ENCODE measurements at places on chromosomes 2 and 18.

GRCh38 chr2:27897717-27898116 is 7.2 kb downstream of the BABAM2 start:
- DNase-seq: no peak

GRCh38 chr18:22136395-22136794 is 33.0 kb upstream of the GATA6 start:
- DNase-seq: no peak

DNA sequence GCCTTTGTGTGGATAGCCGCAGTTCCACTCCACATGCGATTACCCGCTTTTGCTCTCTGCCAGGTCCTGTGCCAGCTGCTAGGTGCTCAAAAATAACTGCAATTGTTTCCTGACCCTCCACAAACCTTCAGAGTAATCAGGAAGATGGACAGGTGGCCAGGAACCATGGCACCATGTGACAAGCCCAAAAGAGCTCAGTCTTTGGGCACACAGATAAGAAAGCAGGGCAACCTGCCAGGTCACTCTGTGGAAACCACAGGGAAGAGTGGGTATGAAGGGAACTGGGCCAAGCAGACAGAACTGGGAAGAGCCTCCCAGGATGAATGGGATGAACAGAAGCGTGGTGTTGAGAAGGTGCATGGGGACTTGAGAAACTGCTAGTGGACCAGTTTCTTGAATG is 79.4 kb upstream of the AGAP1 start:
- no peak for DNase-seq

GRCh38 chr2:68653538-68653982 is 10.2 kb downstream of the PROKR1 start:
- DNase-seq: no peak

DNA sequence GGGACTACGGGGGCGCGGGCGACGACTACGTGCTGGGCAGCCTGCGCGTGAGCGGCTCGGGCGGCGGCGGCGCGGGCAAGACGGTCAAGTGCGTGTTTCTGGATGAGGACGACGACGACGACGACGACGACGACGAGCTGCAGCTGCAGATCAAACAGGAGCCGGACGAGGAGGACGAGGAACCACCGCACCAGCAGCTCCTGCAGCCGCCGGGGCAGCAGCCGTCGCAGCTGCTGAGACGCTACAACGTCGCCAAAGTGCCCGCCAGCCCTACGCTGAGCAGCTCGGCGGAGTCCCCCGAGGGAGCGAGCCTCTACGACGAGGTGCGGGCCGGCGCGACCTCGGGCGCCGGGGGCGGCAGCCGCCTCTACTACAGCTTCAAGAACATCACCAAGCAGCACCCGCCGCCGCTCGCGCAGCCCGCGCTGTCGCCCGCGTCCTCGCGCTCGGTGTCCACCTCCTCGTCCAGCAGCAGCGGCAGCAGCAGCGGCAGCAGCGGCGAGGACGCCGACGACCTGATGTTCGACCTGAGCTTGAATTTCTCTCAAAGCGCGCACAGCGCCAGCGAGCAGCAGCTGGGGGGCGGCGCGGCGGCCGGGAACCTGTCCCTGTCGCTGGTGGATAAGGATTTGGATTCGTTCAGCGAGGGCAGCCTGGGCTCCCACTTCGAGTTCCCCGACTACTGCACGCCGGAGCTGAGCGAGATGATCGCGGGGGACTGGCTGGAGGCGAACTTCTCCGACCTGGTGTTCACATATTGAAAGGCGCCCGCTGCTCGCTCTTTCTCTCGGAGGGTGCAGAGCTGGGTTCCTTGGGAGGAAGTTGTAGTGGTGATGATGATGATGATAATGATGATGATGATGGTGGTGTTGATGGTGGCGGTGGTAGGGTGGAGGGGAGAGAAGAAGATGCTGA is 1.4 kb downstream of the SOX11 start:
- no peak for DNase-seq

- DNase-seq: no peak
These were observed 9.8 kb upstream of the RNF138 start for GRCh38 chr18:32081881-32082280.

DNA sequence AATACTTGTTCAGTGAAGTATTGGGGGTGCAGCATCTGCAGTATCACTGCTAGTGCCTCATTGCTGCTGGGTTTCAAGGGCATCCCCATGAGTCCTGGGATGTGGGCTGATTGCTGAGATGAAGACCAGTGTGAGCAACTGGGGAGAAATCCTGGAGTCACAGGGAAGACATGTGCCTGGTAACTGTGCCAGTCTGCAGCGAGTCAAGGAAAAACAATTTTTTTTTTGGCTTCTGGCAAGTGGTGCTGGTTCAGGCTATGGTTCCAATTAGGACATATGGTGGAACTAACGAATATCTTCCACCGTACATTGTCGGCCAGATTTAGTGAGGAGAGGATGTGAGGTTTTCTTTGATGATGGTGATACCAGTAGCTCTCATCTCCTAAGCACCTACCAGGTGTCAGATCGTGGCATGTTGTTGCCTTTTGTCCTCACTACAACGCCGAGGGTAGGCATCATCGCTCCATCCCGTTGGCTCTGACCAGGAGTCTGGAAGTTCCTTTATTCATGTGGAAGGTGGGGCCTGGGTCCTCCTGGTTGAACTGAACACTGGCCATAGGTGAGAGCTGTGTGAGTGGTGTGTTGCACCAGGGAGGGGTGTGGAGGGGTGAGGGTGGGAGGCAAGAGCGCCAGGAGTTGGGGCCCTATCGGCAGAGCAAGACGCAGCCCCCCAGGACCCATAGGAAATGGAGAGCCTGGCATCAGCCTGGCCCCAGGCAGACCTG is 118.0 kb upstream of the HS6ST1 start:
- no peak for DNase-seq

DNA sequence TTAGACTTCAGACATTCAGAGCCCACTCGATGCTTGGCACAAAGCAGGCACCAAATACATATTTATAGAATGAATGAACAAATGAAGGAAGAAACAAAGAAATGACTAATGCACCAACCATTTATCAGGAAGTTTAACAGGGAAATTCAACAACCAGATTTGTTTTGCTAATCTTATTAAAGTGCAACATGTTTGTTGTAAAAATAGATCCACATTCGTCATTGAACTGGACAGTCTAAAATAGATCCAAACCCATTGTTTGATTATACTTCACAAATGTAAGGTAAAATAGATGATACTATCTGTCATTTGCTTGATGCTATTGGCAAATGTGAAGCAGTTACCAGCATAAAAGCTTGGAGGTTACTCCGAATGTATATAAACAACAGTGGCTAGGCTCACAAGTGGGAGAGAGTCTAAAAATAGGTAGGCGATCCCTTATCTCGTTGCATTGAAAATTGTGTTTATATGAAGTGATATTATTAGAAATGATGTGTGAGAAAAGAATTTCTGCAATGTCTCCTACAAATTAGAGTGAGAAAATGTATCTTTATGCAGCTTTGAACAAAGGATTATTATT is 246.2 kb downstream of the NEDD4L start:
- DNase-seq: peak; percentile 18

GRCh38 chr2:101179982-101180381 is 28.8 kb upstream of the TBC1D8 start:
- no peak for DNase-seq

- DNase-seq: no peak
These were observed 70.3 kb upstream of the HAAO start for GRCh38 chr2:42862669-42863185.

DNA sequence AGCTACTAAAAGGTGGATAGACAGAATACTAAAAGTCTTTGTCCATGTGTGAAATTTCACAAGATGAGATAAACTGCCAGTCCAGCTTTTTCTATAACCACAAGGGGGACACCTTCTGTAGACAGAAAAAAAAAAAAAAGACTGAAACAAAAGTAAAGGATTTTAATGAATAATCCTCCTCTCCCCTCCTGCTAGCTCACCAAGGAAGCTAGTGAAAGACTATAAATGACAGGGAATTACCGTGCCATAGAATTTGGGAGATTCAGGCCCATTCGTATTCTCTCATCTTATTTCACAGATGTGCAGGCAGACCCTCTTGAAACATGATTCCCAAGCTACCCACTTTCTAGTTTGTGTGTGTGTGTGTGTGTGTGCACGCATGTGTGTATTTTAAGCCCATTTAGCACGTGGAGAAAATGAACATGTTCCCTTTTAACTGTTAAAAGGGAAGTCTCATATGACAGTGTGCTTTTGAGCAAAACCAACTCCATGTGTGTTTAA is 36.3 kb upstream of the SLC8A1 start:
- DNase-seq: no peak

Data from AG04450 (cell line).